ENCODE measurements at places on chromosomes 5 and 9. TPM values are rescaled to one million over a fixed set of nuclear protein-coding genes. Genes with fewer than 3 reads are reported as not detected.

DNA sequence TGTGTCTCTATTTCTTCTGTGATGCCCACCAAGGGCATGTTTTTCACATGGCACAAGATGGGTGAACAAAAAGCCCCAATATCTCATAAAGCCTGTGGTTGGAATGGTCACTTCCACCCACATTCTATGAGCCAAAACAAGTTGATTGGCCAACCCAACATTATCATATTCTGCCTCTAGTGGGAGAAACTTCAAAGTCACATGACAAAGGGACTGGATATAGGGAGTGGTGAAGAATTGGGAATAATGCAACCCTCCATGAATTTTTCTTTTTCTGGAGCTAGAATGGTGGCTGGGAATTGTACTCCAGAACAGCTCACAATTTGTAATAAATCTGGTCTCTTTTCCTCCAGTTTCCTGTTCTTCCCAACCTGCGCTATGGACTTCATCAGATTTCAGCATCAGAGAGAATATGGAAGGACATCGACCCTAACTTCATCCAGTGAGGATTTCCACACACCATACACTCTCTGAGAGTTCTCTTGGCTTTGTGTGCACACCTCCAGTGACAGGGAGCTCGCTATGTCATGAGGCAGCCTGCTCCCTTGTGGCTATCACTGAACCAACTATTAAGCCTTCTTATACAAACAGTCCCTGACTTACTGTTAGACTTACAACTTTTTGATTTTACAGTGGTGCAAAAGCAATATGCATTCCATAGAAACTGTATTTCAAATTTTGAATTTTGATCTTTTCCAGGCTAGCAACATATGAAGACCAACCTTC is 12.0 kb upstream of the B4GALT1 start:
- no peak for DNase-seq

DNA sequence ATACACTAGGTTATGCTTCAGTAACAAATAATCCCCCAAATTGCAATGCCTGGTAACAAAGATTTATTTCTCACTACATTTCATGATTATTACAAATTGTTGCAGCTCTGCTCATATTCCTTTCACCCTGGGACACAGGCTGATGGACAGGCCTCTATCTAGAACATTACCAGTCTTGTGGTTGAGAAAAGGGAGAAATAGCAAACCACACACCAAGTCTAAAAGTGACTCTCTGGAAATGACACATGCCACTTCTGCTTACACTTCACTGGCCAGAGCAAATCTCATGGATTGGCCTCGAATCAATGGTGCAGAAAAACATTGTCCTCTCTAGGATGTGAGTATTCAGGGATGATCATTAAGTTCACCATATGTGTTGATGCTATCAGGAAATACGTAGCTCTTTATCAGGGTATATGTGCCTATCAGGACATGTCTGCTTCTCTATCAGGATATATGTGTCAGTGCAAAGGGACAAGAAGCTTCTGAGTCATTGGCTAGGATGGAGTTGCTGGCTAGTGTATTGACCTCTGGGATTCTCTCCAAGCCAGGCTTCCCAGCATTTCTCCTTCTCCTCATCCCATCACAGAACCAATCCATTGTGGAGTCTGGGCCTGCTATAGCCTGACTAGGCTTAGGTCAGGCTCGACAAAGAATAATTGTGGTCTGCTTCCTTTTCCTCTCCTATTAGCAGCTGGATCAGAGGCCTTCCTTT is 91.1 kb upstream of the CEP78 start:
- DNase-seq: no peak

DNA sequence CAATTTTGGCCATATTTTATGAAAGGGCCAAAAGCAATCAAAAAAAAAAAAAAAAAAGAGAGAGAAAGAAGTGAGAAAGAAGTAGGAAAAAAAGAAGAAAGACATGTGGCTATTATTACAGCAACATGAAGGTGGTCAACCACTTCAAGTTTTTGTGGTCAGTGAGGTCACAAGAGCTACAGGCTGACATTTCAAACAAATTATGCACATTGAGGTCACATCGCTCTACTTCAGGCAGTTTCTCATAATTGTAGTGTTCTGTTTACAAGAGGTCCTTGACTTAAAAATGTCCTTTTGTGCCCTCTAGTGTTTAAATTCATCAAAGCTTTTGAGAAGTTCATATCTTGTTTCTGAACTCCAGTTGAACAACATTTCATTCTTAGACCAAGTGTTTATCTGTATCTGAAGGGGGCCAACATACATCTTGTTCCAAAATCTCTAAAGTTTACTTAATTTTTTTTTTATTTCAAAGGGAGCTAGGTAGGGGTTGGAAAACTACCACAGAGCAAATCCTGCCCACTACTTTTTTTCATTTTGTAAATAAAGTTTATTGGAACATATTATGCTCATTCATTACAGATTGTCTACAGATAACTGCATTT is 513.1 kb downstream of the PDE4D start:
- peak; percentile 77 for DNase-seq

The RGMB gene
- total RNA-seq: 31.4 TPM

Data from HT1080 (cell line).